CD8-positive, alpha-beta memory T cell (primary cell): ENCODE measurements at places on chromosomes 11 and 22.

- DNase-seq: no peak
Observed at GRCh38 chr11:80414181-80415165, 973.6 kb upstream of the TENM4 start.

DNA sequence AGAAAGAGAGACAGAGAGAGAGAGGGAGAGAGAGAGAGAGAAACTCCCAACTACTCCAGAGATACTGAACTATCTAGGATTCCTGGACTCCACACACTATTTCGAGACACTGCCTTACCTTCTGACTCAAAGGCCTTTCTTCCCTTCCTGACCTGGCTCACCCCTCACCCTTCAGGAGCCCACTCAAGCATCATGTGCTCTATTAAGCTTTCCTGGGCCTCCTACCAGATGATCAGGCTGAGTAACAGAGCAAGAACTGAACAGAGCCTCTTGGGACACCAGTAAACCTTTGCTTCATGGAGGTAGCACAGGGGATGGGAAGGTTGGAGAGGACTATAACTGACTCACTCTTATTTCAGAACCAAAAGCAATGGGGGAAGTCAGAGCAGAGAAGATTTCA is 31.4 kb downstream of the PLEKHA7 start:
- DNase-seq: no peak

DNA sequence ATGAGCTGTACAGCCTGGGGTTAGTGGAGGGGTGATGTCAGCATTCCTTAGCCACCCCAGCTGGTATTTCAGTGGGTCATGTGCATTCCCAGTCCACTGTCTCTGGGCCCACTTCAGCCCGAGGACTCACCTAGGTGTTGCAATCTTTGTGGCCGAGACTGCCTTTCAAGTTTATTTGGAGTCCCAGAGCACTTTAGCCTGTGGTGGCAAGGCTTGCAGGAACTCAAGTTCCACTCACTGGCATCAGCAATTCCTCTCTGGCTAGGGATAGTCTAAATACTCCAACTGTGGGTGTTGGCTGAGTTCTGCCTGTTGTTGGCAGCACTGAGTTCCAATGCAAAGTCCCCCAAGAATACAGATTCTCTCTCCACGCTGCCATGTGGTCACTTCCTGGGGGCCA is 191.6 kb upstream of the PGR start:
- DNase-seq: no peak

DNA sequence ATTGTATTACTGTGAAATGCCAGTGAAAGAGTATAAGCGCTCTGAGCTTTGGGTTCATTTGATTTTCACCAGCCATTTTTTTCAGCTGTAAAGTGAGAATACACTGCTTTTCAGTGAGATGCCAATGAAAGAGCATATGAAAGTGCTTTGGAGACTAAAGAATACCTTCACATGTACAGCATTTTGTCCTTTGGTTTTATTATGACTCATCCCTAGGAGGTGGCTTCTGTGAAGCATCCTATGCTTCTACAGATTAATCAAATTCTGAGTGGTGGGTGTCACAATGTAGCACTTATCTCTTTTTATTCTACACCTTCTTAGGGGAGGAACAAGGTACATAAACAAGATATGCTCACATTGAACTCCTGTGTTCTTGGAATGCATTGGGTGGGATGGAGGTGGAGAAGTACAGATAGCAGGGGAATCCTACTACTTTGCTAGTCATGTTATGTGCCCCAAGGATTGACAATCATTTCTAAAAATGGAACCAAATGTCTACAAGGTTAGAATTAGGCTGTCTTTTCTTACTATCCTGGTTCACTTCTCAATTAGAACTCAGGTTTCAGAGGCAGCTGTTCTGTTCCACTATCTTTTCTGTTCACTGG is 18.7 kb downstream of the TRIM44 start:
- no peak for DNase-seq

DNA sequence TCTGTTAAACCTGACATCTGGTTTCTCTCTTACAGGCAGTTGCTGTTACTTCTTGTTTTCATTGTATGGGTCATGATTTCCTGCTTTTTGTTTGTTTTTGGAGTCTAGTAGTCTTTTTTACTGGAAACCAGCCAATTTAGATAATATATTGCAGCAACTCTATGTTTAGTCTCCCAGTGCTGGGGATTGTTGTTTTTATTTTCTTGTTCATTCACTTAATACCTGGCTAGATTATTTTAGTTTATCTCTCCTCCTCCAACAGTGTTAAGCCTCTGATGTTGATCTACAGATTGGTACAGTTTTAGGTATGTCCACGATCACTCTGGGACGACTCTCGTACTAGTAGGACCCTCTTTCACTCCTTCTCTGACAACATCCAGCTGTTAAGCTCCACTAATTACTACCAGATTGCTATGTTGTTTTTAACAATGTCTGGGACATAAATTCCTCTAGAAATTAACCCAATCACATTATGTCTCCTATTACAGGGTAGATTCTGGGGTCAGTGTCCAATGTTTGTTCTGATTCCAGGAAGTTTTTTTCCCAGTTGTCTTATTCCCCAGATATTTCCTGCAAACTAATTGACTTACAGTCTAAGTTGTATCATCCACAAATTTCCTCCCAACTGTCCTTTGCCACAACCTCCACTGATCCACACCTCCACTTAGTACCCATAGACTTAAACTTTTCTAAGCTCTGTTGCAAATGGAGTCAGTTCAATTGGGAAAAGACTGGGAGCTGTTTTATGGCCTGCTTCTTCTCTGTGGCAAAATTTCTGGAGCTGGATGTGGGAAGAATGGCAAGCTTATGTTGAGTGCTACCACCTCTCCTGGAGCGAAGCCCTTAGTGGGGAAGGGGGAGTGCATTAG is 1280.6 kb upstream of the CNTN5 start:
- DNase-seq: no peak

GRCh38 chr11:134554106-134554505 is 142.1 kb upstream of the B3GAT1 start:
- DNase-seq: no peak

GRCh38 chr11:70183483-70184176 is 19.5 kb upstream of the FADD start:
- no peak for DNase-seq

DNA sequence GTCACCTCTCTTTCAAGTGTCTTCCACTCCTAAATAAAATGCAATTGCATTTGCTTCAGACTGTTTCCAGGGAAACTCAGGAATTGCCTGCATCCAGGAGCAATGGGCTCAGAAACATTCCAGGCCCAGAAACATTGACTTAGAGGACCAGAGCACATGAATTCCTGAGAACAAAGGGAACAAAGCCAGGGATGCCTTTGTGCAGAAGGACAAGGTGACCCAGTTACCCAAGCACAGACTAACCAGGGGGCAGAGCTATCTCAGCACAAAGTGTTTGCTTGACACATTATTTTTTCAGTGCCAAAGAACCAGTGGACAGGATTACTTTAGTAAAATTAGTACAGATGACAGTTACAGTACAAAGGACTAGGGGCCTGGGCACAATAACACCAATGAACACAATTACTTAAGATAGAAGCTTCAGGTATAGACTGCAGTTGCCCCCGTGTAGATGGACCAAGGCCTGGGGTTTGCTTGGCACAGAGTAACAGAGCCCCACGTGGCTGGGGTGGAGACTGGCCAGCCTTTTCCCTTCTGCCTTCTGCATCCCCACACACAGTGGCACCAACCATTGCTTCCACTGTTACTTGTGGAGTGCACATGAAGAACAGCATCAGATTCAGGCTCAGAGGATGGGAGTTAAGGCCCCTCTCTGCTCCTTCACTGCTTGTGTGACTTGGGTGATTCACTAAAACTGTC is 500.8 kb downstream of the INSC start:
- no peak for DNase-seq

DNA sequence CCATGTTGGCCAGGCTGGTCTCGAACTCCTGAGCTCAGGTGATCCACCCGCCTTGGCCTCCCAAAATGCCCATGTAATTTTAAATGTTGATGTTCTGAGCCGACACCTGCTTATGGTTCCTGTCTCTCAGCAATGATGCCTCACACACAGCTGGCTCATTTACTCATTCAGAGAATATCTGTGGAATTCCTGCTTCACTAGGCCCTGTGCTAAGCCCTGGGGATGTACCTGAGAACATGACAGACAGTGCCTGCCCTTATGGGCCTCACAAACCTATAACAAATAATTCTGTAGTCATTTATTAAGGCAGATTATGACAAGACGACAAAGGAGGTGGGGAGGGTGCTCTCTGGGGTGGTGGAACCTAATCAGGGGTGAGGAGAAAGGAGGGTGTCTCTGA is 93.7 kb downstream of the PRR5L start:
- DNase-seq: no peak

- DNase-seq: no peak
Observed at GRCh38 chr11:106152824-106153223, 75.4 kb downstream of the AASDHPPT start.

DNA sequence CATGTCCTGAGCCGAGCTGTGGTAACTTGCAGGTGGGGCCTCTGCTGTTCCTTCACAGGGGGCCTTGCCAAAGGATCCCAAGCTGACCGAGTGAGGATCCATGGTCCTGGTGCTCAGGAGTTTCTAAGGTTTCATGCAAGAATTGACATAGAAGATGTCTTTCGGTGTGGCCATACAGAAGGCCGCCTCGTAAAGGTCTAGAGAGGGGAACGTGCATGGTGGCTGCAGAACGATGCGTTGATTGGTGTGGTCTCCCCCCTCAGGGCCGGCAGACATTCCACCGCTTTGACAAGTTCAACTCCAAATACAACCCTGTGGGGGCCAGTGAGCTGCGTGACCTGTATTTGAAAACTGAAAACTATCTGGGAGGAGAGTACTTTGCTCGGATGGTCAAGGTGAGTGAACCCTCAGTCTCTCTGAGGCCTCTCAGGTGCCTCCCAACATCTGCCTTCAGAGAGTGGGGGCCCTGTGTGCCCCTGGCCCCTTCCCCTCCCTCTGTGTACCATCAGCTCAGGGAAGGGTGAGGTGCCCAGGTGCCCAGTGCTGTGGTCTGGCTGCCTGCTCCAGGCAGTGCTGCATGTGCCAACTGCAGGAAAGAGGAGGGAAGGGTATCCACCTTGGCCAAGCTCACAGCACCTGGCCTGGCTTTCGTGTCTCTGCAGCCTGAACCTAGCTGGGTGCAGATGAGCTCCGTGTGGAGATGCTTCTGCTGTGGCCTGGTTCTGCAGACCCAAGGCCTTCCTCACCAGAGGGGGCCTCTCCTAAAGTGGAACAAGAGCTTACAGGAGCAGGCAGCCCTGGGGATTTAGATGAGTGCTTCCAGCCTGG is 39.8 kb downstream of the AMPD3 start:
- no peak for DNase-seq

- peak; percentile 64 for DNase-seq
Observed at GRCh38 chr22:45671783-45672563, at the start of gene ATXN10. Gene ATXN10 (plus strand): TSS chr22:45671834. CDS start chr22:45672064, 230 bp downstream.

DNA sequence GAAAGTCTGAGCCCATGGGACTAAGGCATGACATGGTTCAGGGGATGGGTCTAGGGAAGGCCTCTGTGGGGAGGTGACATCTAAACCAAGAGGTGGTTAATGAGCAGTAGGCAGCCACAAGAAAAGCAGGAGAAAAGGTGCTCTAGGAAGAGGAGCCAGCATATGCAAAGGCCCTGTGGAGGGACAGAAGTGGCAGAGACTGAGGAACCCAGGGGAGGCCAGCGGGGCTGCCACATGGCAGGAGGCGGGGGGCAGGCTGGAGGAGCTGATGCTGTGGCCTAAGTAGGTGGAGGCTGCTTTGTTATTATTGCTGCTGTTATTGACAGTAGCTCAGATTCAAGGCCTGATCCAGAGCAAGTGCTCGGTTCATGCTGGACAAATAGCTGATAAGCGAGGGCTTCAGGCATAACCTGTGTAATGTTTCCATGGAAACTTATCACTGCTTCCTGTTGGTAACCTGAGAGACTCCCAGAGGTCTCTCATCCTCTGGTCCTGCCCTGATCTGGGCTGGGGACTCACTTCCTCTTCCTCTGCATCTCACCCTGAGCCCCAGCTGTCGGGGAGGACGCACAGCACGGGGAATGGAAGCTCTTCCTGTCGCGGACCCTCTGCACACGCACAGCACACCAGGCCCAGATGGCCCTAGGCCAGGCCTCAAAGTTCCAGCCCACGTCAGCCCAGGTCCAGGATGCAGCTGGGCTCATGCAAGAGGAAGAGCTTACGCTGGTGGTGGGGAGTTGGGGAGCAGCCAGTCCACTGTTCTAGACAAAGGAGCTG is 75.2 kb upstream of the TP53I11 start:
- no peak for DNase-seq
